ENCODE measurements at places on chromosomes 5 and 9.

DNA sequence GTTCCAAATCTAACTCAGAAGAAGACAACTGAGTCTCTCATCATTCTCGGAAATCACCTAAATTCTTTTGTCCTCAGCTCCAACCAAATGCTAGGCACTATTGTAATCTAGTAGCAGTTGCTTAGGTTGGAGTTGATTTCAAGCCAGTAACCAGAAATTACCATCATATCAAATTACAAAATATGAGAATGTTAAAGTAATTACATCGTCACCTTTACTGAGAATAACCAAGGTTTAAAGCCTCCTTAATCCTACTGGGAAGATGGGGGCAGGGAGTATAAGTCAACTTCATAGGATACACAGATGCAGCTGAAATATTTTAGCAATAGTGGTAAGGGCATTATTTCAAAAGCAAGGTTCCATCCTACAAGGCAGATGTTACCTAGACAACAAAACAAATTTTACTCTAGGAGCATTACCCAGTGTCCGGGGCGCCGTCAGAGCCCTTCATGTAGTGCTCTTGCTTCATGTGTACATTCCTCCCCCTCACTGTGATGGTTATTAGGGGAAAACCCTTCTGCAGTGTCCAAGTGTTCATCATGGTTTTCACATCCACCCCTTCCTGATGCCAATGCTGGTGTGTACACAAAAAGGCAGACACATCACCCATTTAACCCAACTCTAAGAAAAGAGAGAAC, 19.5 kb downstream of the ERAP1 start:
- DNase-seq, result peak; percentile 45

DNA sequence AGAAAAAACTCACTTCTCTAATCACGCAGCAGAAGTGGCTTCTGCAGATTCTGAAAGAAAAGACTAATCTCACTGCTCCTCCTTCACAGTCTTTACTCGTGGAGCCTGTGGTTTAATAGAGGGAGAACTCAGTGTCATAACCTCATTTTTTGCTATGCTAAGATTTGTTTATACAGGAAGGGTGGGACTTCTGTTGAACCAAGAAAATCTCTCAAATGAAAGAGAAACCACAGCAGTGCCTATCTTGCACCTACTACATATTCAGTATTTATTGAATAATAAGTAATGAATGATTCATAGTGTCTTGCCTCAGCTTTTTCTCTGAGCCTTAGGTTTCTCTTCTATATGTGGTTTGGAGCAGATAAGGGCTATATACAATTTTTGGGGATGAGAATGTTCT, 136.1 kb upstream of the DMAC1 start:
- no peak for DNase-seq

- DNase-seq, result no peak
These were observed 137.8 kb downstream of the CEMIP2 start for GRCh38 chr9:71630377-71630995.

DNA sequence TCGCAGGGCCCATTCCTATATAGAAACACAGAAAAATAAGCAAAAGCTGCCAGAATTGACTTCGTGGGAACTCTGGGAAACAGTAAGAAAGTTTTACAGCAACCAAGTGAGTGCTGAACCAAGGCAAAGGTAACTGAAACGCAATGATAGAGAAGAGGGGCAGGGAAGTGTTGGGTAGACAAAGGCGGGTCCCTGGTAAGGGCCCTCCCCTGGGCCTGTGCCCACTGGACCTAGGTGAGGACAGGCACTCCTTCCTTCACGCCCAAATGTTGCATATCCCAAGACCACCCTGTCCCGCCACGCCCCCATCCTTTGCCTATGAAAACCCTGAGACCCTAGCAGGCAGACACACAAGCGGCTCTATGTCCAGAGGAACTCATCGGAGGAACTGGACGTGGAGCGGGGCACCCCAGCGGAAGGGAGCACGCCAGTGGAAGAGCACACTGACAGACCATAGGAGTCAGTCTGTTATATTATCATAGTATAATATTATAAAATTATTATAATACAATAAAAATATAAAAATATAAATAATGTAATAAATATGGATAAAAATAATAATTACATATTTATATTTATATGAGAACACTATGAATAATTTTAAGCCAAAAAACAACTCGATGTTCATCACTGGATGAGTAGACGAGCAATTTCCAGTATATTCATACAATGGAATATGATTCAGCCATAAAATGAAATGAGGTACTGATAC, 27.9 kb downstream of the CDKN2A start:
- peak; percentile 22 for DNase-seq

DNA sequence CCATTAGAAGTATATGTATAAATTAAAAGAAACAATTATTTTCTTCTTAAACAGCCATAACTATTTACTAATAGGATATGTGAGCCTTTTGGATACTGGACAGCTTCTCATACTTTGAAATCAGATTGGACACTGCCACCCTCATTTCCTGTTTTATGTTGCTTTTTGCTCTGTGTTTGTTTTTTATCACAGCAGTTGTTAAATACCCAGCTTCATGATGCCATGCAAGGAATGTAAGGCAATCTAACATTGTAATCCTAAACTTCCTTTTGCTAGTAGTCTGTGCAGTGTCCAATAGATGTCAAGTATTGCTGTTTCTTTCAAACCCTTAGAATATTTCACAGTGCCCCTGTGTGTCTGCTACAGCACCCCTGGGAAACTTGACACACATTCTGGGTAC, 56.2 kb downstream of the CNTLN start:
- DNase-seq, result peak; percentile 55

DNA sequence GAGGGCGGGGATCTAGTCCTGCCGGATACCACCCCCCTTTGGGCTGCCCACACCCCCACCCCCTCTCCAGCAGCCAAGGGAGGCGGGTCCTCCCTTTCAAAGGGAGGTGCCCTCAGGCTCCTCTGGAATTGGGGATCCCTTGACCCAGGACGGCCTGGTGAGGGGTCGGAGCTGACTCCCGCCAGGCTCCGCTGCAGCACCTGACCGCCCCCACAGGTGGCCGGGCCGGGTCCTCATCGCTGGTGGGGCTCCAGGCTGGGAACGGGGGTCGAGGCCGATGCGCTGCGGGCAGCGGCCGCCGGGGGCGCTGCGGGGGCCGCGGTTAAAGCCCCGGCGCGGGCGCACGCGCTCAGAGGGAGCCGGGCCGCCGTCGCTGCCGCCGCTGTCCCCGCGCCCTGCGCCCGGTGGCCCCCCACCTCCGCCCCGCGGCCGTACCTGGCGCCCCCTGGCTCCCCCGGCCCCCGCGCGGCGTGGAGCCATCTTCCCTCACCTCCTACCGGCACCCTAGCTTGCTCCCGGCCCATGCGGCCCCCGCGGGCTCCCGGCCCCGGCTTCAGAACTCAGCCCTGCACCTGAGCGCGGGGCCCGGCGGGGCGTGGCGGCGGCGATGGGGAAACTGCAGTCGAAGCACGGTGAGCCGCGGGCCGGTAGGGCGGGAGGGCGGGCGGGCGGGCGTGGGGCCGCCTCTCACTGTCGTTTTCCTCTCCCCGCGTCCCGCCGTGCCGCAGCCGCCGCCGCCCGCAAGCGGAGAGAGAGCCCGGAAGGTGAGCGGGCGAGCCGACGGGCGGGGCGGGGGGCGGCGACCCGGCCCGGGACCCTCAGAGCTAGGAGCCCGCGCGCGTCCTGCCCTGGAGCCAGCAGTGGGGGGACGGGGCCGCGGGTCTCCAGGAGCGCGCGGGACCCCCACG, at the start of gene NKD2:
TSS of gene NKD2 (plus strand) at position 352 of the 908 bp plus-strand sequence. CDS start at position 608, 256 bp downstream.
- DNase-seq, result no peak

DNA sequence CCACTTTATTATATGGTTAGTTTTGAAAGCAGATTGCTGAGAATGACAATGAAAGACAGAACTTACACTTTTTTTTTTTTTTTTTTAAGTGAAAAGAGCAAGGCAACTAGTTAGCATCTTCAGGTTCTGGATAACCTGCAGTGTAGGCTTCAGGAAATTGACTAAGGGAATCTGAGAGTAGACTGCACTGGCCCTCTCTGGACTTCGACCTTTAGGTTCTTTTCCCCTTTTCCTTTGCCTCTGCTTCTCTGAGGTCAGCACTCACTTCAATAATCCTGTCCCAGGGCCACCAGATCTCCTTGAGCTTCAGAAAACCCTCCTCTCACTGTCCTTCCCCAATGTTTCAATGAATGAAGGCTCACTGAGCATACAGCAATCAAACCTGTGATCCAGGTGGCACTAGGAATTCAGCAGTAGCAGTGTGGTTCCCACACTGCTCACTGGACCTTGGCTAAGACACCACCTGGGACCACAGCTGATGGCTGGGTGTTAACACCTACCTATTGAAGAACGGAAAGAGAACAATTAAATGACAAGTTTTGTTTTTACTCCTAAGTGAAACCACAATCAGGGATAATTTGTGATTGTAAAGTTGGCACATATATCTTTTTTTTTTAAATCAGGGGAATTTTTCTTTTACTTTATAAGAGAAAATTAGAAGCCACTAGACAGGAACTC, 85.8 kb upstream of the IL6ST start:
- no peak for DNase-seq

- DNase-seq, result peak; percentile 61
These were observed 41.3 kb upstream of the ITGA2 start for GRCh38 chr5:52947851-52948250.

GRCh38 chr5:96253140-96253539, 179.9 kb downstream of the PCSK1 start:
- no peak for DNase-seq

- DNase-seq, result peak; percentile 97
These were observed 665.0 kb upstream of the RGMB start for GRCh38 chr5:98108497-98108896.

DNA sequence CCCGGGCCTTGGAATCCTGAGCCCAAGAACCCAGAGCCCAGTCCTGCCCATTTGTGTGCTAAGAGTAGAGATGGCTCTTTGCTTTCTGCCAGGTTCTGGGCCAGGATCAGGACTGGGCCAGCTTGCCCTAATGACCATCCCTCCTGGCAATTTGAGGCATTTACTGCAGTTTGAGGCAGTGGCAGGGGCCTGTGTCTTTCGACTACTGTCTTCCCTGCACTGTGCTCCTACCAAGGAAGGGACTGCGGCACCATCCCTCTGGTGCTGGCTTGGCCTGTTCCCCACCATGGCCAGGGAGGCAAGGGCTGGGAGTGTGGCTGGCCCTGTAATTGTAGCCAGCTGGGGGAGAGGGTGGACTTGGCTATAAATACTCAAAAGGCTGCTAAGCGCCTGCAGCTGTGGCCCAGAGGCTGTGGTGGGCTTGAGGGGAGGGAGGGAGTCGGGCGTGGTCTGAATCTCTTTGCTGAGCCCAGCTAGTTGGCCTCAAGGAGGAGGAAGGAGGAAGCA, 4.6 kb downstream of the ENHO start:
- DNase-seq, result no peak

- DNase-seq, result peak; percentile 65
These were observed 5.1 kb downstream of the TLN1 start for GRCh38 chr9:35726931-35727330.

DNA sequence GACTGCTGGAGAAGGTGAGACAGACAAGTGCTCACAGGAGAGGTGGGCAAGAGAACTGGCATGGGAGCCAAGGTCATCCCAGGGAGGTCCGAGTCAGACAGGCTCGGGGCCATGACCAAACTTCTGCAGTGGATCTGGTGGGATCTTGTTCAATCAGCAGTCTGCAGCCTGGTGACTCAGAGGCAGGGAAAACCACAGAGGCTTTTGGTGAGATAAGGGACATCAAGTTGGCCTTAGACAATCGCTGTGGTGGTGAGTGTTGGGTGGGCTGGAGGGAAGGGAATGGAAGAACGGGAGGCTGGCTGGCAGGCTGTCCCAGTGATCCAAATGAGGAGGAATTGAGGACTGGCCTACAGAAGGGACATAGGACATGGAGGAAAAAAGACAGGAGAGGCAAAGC, 123.8 kb downstream of the TMEM174 start:
- DNase-seq, result peak; percentile 78

DNA sequence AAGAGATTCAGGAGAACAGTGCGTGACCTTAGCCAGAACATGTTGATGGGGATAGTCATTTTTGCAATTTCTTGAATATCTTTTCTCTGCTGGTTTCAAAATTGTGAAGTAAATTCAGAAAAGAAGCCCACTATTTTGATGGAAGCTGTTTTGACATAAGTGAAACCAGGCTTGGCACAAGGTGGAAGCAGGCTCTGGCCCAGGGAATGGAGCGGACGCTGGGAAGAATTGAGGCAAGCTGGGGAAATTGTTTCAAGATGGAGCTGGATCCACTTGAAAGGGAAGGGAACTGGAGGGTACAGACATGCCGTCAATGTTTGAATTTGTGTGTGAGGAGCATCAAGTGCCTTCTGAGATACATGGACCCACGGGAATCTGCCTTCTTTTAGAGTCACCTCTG, 207.2 kb downstream of the GOLPH3 start:
- DNase-seq, result no peak

DNA sequence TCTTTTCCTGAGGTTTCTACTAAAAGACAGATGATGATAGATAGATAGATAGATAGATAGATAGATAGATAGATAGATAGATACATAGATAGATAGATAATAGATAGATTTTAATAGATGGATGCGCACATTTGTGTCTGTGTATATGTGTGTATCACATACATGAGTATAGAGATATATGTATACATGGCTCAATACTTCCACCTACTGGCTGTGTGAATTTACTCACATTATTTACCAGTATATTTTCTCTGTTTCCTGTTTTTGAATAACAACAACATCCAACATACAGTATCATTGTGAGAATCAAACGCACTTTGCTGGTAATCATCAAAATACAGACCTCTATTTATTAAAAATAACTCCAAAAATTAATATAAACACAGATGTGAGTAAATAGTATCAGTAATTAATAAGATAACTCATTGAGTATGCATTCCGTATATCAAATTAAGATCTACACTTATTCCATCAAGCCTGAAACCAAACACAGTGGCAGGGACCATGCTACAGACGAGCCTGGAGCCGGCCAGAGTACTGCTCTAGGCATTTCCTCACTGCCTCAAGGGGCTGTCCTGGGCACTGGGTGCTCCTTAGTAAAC, 338.0 kb downstream of the SEMA5A start:
- DNase-seq, result peak; percentile 57

- DNase-seq, result peak; percentile 89
These were observed 101.0 kb downstream of the TLE1 start for GRCh38 chr9:81588148-81588871.

DNA sequence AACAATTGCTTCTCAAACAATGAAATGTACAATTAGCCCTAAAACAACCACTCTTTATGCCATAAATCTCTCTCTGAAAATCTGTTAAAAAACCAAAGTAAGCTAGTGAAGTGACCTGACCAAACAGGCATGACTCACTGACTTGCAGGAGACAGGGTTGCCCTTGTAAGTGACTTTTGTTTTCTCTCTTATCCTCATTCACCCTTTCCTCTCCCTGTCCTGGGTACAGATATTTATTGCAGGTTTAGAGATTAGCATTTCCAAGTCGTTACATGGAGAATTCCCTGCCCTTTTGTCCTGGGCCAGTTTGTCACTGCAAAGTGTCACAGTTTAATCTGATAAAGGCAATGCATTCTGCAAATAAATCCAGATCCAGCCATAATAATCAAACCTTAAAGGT, 484.2 kb downstream of the IRX1 start:
- no peak for DNase-seq
